IPS-NIHi11 (cell line): ENCODE measurements at places on chromosomes 5 and 9.
A peak's percentile ranks its signal among the peaks of the same experiment; 100 is the strongest.

- no peak for DNase-seq
Measured at GRCh38 chr9:104788251-104788650, 24.3 kb downstream of the NIPSNAP3B start.

DNA sequence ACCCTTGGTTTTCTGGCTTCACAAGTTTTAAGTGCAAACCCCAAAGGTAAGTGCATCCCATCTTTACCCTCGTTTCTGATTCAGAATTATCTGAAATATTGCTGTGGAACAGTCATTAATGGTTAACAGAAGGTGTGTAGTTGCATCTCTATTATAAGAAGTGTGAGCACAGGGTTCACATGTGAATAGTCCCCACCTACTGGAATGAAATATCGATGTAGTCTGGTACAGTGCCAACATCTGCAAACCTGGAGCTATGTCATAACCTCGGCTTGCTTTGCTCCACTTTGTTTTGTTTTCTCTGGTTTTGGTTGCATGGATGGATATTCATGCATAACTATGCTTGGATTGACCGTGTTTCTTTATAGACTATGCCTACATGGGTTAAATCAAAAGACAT, 12.6 kb downstream of the HTR4 start:
- no peak for DNase-seq

- no peak for DNase-seq
Measured at GRCh38 chr5:7210549-7210948, 185.4 kb upstream of the ADCY2 start.

- DNase-seq = no peak
Measured at GRCh38 chr9:3704890-3705289, 179.1 kb upstream of the RFX3 start.

- no peak for DNase-seq
Measured at GRCh38 chr5:141260458-141261237, 15.5 kb downstream of the PCDHB15 start.

DNA sequence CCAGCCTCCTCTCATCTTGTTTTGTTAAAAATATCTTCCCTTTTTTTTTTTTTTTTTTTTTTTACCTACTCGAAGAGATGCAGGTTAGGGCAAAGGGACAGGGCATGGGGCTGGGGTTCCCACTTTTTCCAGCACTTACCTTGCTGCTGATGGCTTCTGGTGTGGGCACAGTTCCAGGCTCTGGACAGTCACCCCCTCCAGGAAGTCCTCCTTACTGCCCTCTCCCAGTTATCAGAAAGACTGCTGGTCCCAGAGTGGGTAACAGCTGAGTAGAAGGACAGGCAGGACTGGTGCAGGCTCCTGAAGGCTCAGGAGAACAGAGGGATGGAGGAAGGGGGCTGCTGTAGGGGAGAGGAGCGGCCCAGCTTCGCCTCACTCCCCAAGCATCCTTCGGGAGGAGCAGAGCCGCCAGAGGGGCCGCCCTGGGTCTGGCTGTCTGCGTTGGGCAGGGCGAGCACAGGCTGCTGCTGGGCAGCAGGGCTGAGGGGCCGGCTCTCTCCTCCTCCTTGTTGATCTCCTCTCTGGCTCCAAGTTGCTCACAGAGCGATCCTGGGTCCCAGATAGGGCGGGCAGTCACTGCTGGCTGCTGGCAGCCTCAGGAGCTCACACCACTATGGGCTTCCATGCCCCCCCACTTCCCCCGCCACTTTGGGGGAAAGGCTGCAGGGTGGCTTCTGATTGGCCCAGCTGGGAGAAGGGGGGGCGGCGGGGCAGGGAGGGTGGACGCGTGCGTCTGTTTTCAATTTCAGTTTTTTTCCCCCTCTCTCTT, at the start of gene PDGFRB:
PDGFRB (minus strand) TSS at position 588 of the 769 bp plus-strand sequence. CDS start 18,798 bp downstream, outside the sequence.
- DNase-seq = peak; percentile 81

GRCh38 chr9:36051317-36051716, 14.6 kb downstream of the RECK start:
- no peak for DNase-seq

DNA sequence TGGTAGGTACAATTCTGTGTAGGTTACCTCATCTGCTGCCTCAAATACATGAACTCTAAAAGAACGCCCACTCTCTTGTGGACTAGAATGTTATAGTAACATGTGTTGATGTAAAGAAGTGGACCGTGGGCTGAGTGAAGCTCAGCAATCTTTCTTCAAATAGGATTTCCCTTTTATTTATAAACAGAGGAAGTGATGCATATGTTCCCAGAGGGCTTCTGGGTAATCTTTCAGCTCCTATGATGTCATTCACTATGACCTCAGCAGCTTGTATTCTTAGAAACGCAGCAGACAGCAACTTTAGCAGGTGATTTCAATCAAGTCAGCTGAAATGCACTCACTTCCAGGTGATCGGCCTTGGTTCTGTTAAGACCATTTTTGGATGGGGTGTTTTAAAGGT, 14.4 kb downstream of the F2RL2 start:
- DNase-seq = no peak

GRCh38 chr5:135048286-135048685, 14.3 kb upstream of the PITX1 start:
- DNase-seq = peak; percentile 63

DNA sequence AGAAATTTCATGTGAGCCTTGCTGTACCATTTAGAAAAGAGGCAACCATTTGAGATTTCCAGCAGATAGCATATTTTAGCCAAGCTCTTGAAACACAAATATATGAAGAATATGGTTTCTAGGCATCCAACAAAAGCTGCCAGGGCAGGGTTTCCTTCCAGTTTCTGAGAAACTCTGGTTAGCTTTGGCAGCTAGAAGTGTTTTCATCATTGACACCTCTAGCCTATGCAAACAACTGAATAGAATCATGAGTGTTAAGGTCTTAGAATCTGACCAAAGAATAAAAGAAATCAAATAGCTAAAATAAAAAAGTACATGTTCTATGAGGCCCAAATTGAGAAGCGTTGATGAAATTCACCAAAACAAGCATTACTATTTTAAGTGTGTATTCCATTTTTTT, 188.1 kb downstream of the TMEM167A start:
- DNase-seq = no peak

DNA sequence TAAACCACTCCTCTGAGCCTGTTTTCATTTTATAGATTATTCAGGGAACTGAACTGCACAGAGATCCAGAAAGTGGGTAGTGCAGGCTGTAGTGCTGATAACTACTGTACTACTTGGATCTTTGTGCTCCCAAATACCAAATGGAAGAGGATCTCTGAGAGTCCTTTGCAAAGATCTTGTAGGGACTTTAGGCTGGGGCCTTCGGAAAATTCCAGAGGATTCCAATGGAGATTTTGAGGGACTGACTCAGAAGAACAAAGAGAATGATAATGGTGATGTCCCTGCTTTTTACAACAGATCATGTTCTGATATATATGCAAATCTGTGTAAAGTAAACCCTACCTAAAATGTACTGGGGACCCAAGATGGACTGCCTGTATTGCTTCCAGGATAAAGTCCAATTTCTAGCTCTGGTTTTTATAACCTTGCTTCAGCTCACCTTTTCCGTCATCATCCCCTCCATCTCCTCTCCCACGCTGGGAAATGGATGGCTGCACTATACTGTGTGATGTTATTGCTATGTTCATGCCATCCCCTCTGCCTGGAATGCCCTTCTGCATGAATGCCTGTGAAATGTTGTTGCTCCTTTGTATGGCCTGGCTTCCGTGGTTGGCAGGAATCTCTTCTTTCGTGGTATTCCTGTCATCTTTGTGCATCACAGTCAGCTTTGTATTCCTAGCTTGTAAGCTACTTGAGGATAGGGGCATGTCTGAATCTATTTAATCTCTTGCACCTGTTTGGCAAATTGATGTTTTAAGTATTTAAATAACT, 9.7 kb upstream of the PSMD5 start:
- no peak for DNase-seq

DNA sequence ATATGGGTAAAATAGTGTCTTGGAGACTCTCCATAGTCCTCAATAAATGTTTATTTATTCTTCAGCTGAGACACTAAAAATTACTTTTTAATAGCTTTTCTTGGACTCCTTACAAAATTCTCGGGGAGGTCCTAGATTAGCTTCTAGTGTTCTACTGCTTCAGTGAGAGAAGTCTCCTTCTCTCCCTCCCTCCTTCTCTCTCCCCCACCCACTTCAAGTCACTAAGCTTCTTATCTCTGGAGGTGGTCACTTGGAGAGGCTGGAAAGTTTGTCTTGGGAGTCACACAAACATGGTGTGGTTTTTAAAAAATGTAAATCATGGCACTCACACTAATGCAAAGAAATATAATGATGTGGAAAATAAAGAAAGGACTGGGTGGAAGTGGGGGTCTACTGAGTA, 64.1 kb downstream of the SEMA6A start:
- DNase-seq = no peak

DNA sequence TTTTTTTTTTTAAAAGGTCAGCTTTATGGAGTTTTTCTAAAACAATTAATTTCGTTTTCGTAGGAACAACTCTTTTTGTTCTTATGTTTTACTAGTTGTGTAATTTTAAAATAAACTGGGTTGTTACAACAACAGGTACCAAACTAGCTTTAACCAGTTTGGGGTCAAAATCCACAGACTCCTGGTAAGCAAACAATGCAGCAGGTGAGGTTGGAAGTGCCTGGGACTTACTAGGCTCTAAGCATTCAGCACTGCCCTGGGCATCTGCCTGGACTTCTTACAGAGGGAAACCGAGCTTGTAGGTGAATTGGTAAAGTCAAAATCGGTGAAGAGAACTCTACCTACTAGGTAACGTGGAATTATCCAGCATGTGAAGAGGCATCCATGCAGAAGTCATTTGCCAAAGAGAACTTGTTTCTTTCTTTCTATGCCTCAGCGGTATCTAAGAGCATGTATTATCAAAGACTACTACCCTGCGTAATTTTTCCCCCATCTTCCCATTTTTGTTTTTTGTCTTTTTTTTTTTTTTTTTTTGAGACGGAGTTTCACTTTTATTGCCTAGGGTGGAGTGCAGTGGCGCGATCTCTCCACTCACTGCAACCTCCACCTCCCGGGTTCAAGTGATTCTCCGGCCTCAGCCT, 145.4 kb downstream of the KCTD16 start:
- DNase-seq = no peak

DNA sequence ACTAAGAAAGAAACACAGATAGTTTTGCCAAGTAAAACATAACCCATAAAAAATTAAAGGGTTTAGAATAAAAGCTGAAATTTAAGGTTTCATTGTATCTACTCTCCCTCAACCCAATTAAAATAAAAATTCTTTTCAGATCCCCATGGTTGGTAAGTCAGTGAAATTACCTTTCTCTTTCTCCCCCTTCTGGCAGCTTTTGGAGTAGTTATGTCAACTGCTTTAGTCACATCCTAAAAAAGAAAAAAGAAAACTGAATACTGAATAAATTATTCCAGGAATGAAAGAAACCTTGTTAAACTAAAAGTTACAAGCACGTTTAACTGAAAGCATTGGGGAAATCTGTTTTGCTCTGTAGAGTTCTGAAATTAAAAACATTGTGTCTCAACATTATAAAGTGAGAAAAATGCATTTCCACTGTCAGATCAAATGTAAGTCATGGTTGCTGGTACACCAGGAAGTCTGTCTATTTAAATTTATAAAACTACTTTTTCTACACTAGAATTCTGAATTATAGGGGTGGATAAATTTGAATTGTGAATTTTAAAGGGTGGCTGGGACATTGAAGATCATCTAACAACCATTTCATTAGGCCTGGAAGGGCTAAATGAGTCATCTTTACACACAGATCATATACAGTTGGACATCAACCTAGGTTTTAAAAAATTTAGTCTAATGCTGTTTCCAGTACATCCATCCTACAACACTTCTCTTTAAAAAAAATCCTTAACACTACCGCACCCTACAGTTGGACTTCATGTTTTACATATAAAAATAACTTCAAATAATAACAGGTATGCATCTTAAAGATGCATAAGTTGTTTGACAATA, 24.7 kb downstream of the PSIP1 start:
- no peak for DNase-seq

DNA sequence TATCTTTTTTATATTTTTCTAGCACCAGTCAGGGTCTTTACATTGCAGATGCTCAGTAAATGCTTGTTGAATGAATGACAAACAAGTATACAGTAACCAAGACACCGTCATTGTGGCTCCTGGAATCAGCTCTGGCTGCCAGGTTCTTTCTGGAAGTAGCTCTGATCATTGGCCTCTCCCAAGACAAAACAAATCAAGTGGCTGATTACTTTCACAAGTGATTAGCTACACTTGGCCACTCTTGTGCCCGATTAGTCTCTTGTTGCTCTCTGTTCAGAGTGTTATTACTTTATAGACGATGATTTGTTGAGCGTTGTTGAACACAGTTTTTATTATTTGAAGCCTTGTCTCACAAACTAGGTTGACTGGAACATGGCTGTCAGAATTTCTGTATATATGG, 119.6 kb upstream of the TLX3 start:
- no peak for DNase-seq

- DNase-seq = no peak
Measured at GRCh38 chr5:36528588-36528987, 77.8 kb upstream of the SLC1A3 start.

DNA sequence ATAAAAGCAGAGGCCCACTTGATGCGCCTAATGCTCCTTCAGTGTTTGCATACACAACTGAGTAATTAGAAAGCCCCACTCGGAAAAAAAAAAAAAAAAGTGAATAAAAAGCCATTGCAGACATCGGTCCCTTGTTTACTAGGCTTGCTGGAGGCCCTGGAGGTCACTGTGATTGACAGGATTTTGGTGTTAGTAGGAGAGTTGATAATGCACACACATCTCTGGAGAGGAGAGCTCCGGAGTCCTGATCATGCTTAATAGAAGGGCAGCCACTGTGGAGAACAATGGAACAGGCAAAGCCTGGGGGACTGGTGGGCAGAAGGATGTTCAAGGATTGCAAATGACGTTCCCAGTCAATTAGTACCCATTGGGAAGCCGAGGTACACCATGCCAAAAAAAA, 152.5 kb downstream of the EFNA5 start:
- no peak for DNase-seq
